ENCODE measurements at places on chromosomes 6 and 20.

GRCh38 chr20:50130995-50131394, 18.0 kb upstream of the UBE2V1 start:
- no peak for DNase-seq

DNA sequence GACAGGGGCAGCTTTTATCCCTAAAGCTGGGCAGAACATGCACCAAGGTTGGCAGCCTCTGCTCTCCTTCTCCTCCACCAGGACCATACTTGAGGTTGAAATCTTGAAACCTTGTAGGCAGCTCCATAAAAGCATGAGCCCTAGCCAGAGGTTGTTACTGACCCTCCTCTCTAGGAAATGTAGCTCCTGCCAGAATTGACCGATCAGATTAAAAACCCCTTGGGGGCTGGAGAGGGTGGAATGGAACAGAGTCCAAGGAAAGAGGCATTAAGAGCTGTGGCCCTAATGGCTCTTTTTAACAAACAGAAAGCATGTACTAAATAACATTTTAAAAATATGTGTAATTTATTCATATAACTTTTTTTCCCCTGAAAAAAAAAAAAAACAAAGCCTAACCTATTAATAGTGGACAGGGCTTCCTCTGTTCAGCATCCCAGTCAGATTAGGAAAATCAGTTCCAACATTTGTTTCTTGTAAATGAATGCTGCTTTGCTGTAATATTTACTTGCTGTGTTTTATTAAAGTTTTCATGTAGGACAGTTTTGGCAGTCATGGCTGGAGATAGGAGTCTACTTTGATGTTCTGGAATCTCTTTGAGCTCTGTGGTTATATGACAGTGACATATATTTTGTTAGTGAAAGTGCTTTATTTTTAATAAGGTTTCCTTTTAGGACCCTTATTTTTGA, 41.3 kb downstream of the MTHFD1L start:
- no peak for DNase-seq

GRCh38 chr6:41970436-41970846, 28.8 kb upstream of the CCND3 start:
- no peak for DNase-seq

DNA sequence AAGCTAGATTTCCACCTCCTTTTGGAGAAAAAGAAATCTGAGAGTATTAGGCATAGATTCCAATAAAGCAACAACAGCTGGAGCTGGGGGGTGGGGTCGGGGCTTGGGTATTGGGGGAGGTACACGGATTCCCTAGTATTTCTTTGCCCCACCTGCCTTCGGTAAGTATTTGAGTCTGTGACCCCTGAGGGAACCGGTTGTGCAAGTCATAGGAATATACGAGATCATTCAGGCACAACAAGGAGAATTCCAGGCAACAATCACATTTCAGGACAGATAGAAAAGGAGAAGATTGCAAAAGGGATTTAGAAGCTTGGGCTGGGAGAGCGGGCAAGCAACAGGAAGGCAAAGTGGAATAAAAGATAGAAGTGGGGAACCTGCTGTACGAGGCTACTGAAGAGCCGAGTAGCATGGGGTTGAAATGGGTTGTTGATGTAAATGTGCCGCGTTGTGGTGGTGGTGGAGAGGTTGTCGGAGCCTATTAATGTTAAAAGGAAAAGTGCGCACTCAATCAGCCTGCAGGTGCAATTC, 148.9 kb downstream of the BCAS1 start:
- DNase-seq: no peak

DNA sequence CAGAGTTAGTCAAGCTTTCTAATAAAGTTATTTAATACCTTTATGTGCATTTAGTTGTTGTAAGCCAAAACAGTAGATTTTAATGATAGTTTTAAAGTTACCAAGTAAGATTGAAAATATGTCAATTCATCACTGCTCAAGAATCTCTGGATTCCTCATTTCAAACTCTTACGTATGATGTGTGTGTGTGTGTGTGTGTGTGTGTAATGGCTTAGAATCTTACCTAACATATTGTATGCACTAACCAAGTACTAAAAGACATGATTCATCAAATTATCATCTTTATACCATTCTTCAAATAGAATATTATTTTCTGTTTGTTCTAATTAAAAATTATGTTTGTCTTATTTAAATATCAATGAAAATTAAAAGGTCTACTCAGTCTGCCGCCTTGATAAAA, 41.5 kb upstream of the ZNF337 start:
- no peak for DNase-seq

DNA sequence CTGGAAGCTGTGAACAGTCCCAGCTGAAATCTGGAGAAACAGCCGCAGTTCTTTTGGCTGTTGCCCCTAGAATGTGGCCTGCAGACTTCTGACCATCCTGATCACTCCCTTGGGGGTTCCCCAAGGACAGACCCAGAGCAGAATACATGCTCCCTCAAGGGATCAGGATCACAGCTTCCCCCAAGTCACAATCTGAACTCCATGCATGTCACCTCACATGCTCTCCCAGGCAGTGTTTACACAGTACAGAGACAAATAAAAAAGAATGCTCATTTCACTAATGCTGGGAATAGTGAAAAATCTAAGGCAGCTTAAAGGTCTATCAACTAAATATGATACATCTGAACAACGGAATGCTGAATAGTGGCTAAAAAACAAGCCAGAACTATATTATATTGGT, 20.5 kb downstream of the SPAG4 start:
- no peak for DNase-seq

DNA sequence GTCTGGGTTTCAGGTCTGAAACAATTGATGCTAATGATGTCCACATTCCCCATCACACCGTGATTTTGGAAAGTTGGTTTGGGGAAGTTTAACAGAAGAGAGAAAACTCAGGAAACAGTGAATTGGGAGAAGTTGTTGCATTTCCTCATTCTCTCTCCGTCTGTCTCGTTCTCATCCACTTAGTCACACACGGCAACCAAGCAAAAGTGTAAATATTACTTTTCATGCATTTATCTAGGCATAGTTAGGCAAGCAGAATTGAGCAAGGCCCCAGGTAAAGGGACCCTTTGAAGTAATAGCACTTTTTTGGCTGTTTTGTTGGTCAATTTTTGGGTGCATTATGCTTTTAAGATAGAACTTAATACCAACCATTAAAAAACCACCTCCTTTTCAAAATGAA, 137.0 kb upstream of the SULF2 start:
- no peak for DNase-seq

DNA sequence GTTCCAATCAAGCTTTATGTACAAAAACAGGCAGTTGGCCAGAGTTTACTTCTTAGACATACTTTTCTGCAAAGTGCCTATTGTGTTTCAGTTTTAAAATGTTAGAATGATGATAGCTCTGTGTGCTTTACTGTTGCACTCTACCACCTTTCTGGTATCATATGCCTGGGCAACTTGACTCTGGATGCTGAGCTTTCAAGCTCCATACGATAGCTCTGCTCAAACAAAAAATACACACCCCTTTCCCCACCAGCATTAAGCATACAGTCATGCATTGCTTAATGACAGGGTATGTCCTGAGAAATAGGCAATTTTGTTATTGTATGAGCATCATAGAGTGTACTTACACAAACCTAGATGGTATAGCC, 123.1 kb downstream of the RCAN2 start:
- no peak for DNase-seq

DNA sequence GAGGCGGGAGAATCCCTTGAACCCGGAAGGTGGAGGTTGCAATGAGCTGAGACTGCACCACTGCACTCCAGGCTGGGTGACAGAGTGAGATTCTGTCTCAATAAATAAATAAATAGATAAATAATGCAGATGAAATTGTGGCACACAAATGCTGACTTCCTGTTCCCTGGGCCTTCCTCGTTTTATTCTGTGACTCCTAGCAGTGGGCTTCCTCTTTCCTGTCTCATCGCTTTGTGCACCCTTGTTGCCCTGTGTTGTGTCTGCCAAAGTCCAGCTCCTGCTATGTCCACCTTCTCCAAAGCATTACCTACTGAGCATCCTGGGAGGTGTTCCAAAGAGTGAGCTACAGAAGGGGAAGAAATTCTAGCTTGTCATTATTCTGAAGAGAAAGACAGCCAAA, 100.2 kb upstream of the TIAM2 start:
- no peak for DNase-seq

GRCh38 chr6:169098116-169098515, 155.5 kb downstream of the THBS2 start:
- no peak for DNase-seq

GRCh38 chr20:11047559-11047958, 373.8 kb upstream of the JAG1 start:
- no peak for DNase-seq

- no peak for DNase-seq
Observed at GRCh38 chr20:41171736-41172295, 34.5 kb downstream of the PLCG1 start.

- peak; percentile 24 for DNase-seq
Observed at GRCh38 chr6:30450909-30451841, 38.1 kb upstream of the HLA-E start.

GRCh38 chr20:46713957-46714834, 4.7 kb downstream of the SLC2A10 start:
- no peak for DNase-seq

DNA sequence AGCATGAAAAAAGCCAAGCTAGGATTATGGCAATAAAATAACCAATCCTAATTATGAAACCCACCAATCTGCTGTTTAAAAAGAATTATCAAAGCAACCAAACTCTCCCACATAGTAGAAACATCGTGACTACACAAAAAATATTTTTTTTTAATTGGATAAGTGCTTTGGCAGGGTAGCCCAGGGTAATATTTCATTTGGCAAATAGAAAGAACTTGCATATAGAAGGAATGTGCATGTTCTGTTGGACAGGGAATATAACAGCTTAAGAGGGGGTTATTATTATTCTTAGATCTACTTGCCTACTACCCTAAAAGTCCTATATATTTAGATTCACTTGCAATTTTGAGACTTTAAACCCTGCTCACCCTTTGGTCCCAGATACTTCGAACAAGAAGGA, 972 bp downstream of the GSTA3 start:
- DNase-seq: no peak

DNA sequence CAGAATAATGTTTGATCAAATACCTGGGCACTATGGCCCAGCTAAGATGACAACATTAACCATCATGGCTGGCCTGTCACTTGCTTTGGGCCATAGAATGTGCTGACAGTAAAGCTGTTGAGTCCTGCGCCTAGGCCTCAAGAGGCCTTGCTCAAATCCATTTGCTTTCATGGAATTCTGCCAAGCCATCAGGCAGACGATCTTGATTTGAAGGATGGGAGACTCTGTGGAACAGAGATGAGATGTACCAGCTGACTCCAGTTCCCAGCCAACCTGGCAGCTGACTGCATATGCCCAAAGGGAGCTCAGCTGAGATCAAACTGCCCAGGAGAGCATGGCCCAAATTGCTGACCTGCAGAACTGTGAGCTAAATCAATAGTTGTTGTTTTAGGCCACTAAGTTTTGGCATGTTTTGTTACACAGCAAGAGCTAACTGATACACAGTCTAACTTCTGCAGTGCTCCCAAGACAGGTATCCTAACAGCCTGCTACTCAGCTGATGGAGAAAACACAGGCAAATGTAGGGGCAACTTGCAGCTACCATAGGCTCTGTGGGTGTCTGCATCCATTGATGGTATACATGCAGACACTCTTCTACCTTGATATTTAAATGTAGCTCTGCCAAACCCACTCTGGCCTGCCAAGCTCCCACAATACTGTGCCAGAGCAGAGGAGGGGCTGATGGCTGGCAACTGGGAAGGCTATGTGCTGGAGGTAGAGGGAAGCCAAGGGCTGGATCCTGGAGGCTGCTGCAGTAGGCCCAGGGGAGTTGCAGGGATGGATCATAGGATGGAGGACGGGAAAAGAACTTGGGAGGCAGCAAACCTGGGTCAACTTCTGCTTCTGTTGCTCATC, 55.2 kb upstream of the RNF24 start:
- no peak for DNase-seq

- DNase-seq: no peak
Observed at GRCh38 chr6:35076997-35077712, 64.0 kb downstream of the TCP11 start.

- no peak for DNase-seq
Observed at GRCh38 chr6:11386726-11387125, 150.8 kb upstream of the TMEM170B start.

DNA sequence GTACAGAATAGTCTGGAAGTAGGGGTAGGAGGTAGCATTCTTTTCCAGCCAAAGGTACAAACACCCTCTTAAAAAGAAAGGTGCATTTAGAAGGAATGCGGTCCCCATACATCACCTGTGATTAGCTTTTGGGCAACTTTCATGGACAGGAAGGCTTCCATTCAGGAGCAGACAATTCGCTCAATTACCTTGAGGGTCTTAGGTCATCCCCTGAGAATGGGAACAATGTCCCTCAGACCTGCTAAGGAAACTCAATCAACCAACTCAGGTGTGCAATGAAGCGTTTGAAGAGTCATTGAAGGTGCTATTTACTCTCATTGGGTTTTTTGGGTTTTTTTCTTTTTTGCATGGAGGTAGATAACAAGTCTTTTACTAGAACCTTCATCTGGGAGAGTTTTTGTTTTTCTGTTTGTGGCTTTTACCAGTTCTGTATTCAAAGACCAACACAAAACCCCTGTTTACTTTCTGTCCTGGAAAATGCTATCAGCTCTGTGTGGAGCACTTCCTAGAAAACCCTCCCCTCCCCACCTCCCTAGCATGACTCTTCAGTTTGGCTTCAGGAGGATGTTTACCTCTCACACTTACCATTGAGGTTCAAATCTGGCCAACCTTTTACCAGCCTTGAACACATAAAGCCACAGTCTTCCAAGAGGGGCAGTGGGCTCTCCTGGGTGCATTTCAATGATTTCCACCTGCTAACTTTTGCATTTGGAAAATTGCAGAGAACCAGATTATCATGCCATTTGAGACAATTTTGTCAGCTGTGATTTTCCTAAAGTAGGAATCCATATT, 271.2 kb upstream of the PRDM1 start:
- no peak for DNase-seq

GRCh38 chr20:32661820-32662528, 11.8 kb downstream of the C20orf203 start:
- DNase-seq: no peak

GRCh38 chr6:118776607-118777549, 117.1 kb upstream of the ASF1A start:
- peak; percentile 47 for DNase-seq

GRCh38 chr6:159908979-159909378, 18.2 kb downstream of the MAS1 start:
- no peak for DNase-seq

DNA sequence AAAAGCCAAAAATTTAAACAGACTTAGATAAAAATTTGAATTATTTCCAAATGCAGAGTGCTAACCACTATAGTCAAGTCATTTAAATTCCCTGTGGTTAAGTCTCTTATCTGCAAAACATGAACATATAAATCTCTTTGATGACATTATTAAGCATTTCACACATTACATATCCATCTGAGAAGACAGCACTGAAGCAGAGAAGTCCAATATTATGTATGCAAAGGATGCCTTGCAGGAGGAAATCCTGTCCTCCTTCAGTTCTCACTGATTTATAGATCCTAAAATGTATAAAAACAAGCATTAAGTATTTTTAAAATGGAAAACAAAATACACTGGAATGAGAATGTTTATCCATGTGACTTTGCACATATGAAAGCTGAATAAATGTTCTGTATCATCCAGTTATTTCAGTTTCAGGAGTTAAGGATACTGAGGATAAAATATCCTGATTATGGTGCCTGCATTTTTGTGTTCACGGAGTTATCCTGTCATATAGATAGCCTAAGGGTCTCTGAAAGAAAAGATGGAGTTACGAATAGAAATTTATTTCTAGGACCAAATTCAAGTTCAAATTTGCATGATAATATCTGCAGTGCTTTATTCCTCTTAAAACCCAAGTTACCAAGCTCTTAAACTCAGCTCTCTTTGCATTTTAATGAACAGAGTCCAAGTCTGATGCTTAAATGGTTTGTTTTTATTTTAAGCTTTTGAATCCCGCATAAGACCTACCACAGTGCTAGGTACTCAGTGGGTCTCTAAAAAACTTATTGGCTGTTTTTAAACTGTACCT, 145.4 kb downstream of the PRKN start:
- no peak for DNase-seq

Data from stimulated activated CD8-positive, alpha-beta memory T cell treated with anti-CD3 and anti-CD28 coated beads, Interleukin-15, amount 100 ng/mL, for 1 hour (primary cell).